ENCODE measurements at places on chromosomes 12 and 14.

DNA sequence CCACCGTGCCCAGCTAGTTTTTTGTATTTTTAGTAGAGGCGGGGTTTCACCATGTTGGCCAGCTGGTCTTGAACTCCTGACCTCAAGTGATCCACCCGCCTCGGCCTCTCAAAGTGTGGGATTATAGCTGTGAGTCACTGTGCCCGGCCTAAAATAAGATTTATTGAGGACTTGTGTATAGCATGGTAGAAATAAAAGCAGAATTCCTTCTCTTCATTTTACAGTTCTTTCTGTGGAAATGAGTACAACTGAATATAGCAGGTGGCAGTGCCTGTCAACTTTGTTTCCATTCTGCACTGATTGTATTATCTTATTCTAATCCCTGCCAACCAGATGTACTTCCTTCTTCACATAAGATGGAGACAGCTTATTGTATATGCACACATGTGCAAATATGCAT is 41.0 kb downstream of the DIP2B start:
- no peak for DNase-seq

DNA sequence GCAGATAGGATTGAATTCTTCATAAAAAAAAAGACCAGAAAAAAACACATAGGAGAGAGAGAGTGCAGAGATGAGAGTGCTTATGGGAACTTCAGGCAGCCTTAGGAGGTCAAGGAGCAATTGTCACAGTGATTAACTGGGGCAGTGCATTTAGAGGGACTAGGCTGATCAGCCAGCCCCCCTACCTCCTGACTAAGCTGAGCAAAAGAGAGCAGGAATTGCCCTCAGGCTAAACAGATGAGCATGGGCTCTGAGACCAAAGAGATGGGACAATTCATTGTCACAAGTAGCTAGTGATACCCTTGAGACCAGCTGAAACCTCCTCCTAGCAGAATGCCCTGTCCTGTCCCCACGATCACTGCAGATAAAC is 124.0 kb downstream of the BTG1 start:
- no peak for DNase-seq

- DNase-seq = no peak
Measured at GRCh38 chr14:104431351-104431928, 148.1 kb upstream of the C14orf180 start.

GRCh38 chr12:27515671-27516070 is 8.3 kb upstream of the PPFIBP1 start:
- no peak for DNase-seq

- DNase-seq = no peak
Measured at GRCh38 chr12:68259318-68259940, 6.0 kb upstream of the IL22 start.

GRCh38 chr12:70754330-70754741 is 117.1 kb upstream of the PTPRB start:
- DNase-seq = no peak

DNA sequence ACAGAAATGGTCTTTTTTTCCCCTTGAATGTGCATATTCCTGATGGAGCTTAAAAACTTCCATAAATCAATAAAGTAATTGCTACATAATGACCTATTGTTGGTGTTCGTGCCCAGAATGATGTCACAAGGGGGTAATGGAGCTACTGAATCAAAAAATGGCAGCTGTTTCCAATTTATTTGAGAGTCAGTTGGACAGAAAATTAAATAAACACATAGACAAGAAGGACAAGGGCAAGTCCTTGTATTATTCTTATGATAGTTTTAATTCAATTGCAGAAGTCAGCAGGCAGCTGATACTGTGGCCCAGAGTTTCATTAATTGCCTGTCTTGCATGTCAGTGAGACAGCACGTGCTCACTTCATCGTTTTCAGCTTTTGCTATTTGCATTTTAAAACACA is 473.5 kb downstream of the ETNK1 start:
- no peak for DNase-seq

DNA sequence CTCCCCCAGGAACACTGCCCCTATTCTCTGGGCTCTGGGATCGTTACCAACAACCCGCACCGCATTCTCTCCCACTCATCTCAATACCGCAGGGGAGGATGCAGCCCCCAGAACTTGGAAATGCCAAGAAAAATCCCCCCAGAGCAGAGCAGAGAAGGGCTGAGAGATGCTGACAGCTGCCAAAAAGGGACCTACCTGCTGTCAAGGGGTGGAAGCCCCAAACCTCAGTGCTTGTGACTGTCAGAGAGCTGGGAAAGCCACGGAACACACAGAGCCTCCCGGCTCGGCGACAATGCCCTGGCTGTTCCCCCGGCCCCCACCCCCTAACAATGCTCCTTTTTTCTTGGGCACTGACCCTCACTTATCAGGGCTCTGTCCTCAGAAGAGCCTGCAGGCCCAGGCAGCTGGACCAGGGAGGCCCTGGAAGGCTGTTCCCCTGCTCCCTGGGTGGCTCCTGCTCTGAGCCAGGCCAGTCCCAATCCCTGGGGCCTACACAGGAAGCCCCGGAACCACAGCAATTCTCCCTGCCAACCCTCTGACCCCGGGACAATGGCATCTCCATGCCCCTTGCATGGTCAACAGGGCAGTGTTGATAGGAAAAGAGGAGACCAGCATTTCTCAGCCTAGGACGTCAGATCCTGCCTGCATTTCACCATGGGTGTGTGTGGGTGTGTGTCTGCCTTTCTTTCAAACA is 78.9 kb downstream of the ITPK1 start:
- no peak for DNase-seq

- DNase-seq = no peak
Measured at GRCh38 chr14:100644383-100644782, 57.2 kb upstream of the BEGAIN start.

- DNase-seq = no peak
Measured at GRCh38 chr14:34093883-34094282, 143.0 kb upstream of the EGLN3 start.

- DNase-seq = no peak
Measured at GRCh38 chr12:11228296-11228879, 41.1 kb downstream of the PRB3 start.

DNA sequence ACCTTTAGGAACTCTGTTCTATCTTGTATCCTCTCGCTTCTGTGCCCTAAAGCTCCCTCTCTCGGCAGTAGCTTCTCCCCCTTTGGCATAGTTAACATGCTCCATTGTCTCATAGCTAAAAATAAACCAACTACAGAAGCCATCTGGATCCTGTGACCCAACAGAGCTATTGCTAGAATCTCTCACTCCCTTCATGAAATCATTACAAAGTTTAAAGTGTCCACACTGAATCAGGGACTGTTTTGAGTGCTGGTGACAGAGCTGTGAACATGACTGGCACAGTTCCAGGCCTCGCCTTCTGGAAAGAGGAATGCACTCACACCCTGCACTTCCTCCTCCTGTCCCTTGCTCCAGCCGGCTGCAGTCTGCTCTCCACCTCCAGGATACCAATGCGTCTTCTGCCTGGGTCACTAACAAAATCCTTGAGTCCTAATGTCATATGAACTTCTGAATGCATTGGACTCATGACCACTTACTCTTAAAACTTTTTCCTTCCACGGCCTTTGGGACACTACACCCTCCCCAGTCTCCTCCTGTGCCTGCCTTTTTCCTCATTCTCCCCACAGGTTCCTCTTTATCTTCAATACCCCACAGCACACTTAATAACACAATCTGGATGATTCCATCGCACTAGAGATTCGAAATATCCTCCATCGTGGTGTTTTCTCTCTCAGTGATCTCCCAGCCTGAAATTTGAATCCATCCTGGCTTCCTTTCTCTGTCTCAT is 13.2 kb downstream of the PLBD1 start:
- DNase-seq = no peak

DNA sequence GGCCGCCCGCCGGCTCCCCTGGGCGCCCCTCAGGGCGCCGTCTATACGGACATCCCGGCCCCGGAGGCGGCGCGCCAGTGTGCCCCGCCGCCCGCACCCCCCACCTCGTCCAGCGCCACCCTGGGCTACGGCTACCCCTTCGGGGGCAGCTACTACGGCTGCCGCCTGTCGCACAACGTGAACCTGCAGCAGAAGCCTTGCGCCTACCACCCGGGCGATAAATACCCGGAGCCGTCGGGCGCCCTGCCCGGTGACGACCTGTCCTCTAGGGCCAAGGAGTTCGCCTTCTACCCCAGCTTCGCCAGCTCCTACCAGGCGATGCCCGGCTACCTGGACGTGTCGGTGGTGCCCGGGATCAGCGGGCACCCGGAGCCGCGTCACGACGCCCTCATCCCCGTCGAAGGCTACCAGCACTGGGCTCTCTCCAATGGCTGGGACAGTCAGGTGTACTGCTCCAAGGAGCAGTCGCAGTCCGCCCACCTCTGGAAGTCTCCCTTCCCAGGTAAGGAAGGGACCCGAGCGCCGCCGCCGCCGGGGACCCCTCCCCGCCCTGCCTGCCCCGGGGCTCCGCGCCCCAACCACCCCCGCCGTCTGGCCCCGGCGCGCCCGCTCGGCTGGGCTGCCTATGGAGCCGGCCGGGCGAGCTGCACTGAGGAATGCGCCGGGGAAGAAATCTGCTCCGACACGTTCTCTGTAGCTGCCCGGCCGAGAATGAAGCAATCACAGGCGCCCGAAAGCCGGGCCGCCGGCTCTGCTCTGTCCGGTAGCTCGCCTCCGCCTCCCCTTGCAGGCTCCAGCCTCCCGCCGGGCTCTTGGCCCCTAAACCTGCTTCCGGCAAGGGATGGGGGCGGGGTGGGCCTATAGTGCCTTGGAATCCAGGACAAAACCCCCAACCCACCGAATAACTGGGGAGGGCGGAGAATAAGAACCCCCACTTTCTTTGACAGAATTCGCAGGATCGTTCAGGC is 794 bp downstream of the HOXC13 start:
- DNase-seq = no peak
